ENCODE measurements at places on chromosomes 12 and 14.

DNA sequence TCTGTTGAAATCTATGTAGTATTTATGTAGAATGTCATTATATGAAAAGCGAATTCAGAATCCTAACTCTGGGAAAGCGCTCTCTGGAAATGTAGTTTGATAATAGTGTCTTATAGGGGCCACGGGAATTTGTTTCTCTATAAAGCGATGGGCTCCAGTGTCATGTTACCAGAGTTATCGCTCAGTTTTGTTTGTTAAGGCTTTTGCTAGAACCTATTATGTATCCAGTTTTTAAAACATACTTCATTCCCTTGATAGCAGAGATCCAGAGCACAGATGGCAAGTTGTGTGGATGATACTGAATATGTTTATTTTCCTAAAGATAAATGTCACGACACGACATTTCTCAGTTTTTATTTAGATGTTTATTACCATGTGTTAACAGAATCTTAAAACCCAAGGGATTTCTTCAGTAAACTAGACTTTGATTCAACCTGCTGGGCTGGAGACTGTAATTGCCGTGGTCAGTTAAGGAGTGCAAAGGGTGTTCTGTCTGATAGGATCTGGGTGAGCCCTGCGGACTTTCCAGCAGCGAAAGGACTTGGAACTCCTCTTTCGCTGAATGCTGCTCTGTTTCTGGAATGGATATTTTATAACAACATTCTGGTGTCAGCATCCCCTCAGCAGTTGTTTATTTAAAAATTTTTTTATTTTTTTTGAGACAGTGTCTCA is 1.7 kb upstream of the DNAH10 start:
- DNase-seq: no peak

- DNase-seq: no peak
Measured at GRCh38 chr12:72828662-72829324, 556.6 kb downstream of the TRHDE start.

- peak; percentile 14 for DNase-seq
Measured at GRCh38 chr14:70254476-70254961, 65.8 kb upstream of the SLC8A3 start.

GRCh38 chr12:9134981-9135628 is 19.4 kb upstream of the A2M start:
- DNase-seq: peak; percentile 38

DNA sequence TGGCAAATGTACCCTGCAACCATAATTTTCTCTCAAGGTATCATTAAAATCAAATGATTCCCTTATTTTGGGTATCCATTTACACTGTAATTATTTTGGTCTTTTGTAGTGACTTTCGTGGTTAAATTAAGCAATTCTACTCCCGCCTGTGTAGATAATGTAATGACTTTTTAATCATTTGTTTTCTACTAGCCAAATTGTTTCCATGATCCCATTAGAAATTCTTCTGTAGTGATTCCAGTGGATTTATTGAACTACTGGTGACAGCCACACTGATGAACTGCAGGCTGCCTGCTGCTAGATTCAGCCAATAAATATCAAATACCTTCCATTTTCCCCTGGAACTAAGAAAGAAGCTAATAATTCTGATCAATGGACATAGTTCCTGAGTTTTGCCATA is 96.0 kb downstream of the WIF1 start:
- no peak for DNase-seq

DNA sequence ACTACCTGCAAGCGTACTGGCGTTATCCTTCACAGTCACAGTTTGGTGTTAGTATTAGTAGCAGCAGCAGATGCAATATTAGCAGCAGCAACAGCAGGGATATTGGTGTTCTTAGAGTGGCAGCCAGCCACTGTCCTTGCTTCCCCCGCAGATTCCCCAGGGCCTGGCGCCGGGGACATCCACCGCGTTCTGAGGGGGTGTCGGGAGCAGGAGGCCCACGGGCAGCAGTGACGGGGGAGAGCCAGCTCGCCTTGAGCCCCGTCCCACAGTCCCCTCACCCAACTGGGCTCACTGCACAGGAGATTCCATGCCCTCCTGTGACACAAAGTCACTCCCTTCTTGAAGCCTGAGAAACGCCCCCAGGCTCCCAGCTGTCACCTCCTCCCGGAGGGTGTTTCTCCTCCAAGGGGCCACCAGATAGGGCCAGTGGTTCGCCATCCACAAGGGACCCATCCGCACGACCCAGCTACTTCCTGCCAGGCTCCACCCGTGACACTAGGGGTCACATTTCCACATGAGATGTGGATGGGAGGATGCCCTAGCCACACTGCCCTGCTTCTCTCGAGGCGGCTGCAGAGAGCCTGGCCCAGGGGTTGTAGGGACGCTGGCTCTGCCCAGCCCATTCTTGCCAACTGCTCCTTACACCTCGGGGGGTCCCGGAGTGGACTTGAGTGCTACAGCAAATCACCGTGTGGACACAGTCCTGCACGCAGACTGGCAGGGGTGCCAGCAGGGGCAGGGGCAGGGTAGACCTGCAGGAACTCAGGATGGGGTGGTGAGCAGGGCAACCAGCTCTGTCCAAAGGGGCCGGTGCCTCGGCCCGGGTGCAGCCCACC is 123.1 kb downstream of the PIWIL1 start:
- no peak for DNase-seq

- DNase-seq: peak; percentile 12
Measured at GRCh38 chr12:63276537-63277365, 125.8 kb upstream of the AVPR1A start.

- DNase-seq: no peak
Measured at GRCh38 chr14:64673748-64674147, 30.5 kb upstream of the PLEKHG3 start.

GRCh38 chr12:8675591-8676036 is 13.0 kb upstream of the MFAP5 start:
- no peak for DNase-seq

GRCh38 chr14:49220492-49220891 is 365.7 kb downstream of the RPS29 start:
- no peak for DNase-seq

- no peak for DNase-seq
Measured at GRCh38 chr12:94714378-94715114, 64.2 kb upstream of the TMCC3 start.

- no peak for DNase-seq
Measured at GRCh38 chr14:61877035-61877390, 114.8 kb downstream of the SNAPC1 start.

DNA sequence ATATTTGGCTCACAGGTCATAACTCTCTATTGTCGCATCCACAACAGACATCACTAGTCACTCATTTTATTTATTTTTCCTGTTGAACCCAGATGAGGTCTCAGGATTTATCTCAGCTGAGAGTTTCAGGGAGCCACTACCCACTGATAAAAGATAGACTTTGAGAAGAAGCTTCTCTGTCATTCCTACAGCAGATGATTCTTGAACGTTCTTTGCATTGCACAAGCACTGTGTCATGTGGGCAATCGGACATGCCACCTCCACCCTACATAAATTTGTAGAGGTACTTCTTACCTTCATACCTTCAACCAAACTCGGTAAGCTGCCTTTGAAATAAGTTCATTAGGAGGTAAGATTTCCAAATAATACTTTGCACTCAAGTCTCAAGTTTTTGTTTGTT is 627.9 kb upstream of the TBX3 start:
- no peak for DNase-seq

GRCh38 chr12:132403636-132404434 is 74.4 kb upstream of the GALNT9 start:
- no peak for DNase-seq

GRCh38 chr12:62694632-62695031 is 228.0 kb downstream of the MON2 start:
- DNase-seq: no peak

Measured in AG08396 (cell line).